ENCODE measurements at places on chromosomes 12 and 14.

GRCh38 chr14:74988131-74988530, 14.6 kb upstream of the EIF2B2 start:
- no peak for DNase-seq

DNA sequence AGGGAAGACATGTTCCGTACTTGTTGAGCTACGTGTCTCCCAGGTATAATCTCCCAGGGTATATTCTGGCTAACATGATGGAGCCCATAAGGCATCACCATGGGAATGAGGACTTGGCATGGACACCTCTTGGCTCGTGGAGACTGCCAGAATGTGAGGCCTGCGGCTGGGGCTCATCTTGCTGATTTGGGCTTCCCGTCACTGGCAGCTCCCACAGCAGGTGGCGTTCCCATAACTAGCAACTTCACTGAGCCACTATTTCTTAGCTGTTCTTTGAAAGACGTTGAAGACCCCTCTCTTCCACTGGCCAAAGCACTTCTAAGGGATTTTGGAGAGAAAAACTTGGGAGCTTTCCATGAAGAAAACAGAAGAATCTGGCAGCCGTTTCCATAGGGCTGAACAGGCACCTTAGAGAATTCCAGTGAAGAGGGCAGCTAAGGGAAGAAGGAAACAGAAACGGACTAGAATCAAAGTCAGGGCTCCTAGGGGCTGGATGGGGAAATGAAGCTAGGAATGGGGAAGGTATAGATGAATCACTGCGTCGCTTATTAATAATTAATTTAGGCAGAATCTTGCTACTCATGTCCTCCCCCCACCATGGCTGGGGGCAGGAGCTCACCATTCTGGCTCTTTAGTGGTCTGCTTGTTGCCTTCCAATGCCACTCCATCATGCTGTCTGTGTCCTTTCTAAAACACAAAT, 39.7 kb upstream of the FOS start:
- DNase-seq, result peak; percentile 21

- DNase-seq, result no peak
Observed at GRCh38 chr12:129328235-129328634, 475.0 kb downstream of the GLT1D1 start.

GRCh38 chr12:13195785-13196129, 769 bp upstream of the EMP1 start:
- no peak for DNase-seq

DNA sequence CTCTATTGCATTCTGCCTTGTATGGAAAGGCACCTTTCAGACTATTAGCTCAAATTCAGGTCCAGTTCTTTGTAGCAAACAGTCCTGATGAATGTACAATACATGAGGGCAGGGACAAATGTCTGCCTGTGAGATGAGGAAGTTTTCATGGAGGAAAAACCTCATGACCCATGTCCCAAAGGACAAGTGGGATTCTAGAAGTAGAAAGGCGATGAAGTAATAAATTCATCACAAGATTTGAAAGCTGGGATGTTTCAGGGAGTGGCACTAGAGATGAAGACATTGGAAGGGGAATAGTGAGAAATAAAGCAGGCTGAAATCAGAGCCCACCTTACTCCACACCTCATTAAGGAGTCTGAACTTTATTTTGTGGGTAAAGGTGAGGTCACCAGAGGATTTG, 4.2 kb downstream of the CORO1C start:
- DNase-seq, result no peak

- DNase-seq, result no peak
Observed at GRCh38 chr12:78835493-78835892, 29.1 kb upstream of the SYT1 start.

DNA sequence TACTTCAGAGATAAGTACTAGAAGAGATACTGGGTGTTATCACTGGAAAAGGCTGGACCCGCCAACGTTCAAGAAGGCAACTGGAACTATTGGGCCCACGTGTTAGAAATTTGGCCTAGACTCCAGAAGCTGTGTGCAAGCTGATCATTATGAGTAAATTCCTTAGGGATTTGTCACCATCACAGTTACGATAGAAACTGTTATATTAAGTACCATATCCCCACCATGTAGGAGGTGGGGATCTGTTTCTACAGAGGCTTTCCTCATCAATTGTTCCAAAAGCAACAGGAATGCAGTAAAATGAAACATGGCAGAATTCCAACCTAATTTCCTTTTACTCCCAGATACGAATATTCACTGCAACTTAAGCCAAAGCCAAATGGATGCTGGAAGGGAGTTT, 170.7 kb downstream of the NOVA1 start:
- DNase-seq, result no peak

DNA sequence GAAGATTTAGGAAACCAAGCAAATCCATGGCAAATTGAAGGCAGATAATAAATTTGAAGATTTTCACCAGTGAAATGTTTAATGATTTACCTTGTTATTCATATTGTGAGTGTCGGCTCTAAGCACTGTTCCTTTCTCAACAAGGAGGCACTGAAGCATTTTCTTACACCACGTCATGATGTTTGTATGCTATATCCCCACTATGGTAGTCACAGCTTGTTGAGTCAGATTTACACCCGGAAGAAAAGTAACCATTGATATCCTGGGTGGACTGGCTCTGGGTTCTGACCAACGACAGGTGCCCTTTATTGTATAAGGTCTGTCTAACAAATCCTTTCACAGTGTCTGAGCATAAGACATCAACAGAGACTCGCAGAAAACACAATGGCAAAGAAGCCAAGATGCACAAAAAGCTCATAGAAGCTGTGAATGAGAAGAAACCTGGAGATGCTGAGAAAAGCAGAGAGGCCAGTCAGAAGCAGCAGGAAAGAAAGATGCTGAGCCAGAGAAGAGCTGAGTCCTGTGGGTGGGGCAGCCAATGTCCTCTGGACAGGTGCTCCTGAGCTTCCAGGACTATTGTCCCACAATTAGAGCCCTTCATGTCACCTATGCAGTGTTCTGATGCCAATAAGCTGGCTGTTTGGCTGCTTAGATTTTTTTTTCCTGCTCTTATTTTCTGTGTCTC, 49.7 kb upstream of the ARHGAP5 start:
- DNase-seq, result no peak

GRCh38 chr12:84786622-84787021, 126.0 kb downstream of the SLC6A15 start:
- no peak for DNase-seq

GRCh38 chr14:101230161-101230850, 326.8 kb upstream of the RTL1 start:
- DNase-seq, result no peak

GRCh38 chr12:124745891-124746570, 117.6 kb downstream of the SCARB1 start:
- DNase-seq, result peak; percentile 93

- DNase-seq, result no peak
Observed at GRCh38 chr12:18583655-18584054, 154.2 kb downstream of the PLCZ1 start.

DNA sequence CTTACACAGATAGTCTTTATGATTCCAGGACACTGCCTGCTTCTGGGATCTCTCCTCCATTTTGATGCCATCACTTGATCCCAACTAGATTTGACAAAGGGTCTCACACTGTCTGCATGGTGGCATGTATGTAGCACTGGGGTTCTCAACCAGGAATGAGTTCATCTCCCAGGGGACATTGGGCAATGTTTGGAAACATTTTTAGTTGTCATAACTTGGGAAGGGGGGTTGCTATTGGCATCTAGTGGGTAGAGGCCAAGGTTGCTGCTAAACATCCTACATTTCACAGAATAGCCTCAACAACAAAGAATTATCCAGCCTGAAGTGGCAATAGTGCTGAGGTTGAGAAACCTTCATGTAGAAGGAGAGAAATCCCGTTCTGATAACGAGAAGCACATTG, 376.2 kb downstream of the DPF3 start:
- no peak for DNase-seq

- DNase-seq, result peak; percentile 24
Observed at GRCh38 chr12:12983420-12984035, 16.5 kb downstream of the HEBP1 start.

DNA sequence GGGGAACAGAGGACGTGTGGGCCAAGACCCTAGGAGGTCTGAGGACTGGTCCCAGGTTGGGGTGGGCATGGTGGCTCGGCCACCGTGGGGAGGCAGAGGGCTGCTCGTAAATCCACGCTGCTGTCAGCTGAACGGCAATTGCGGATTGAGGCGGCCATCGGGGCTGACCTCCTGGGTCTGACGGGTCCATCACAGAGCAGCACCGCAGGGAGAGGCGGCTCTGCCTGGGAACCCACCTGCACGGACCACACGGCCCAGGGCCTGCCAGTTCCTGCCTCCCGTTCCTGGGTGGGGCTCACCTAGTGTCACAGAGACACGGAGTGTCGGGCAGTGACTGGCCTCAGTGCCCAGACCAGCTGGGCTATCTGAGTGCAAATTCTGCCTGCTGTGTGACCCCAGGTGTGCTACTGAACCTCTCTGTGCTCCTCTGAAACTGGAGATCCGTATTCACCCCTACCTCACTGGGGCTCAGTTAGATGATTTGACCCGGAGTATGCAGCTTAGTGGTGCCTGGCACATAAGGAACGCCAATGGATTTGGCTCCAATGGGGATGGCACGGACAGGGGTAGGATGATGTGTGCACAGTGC, 53.1 kb downstream of the KIF26A start:
- no peak for DNase-seq

Data from retina (tissue), 1 donor.